ENCODE measurements at places on chromosomes 13 and 19. TPM values are rescaled to one million over a fixed set of nuclear protein-coding genes. Genes with fewer than 3 reads are reported as not detected.
A peak's percentile ranks its signal among the peaks of the same experiment; 100 is the strongest.

- H3K4me1 ChIP-seq: no peaks in the 10 kb centered on the region
- H3K36me3 ChIP-seq: no peaks in the 10 kb centered on the region
- no peak overlapping the region for H3K4me3 ChIP-seq
- no peaks in the 10 kb centered on the region for H3K27me3 ChIP-seq
- DNase-seq: no peak
Measured at GRCh38 chr13:109941951-109942350, 155.6 kb upstream of the IRS2 start.

GRCh38 chr19:57934820-57935665 lies at the start of gene ZNF418:
TSS of gene ZNF418 (minus strand) at chr19:57935402. CDS start at chr19:57933822, 1,580 bp downstream.
- H3K4me3 ChIP-seq: peak within 1 kb of the TSS; percentile 83
- H3K27ac ChIP-seq: peak within 1 kb of the TSS; percentile 89
- peak; percentile 70 for DNase-seq
- H3K4me1 ChIP-seq: peaks cover 6% of the 10 kb centered on the region

TPRX1 gene
- not detected for total RNA-seq

DNA sequence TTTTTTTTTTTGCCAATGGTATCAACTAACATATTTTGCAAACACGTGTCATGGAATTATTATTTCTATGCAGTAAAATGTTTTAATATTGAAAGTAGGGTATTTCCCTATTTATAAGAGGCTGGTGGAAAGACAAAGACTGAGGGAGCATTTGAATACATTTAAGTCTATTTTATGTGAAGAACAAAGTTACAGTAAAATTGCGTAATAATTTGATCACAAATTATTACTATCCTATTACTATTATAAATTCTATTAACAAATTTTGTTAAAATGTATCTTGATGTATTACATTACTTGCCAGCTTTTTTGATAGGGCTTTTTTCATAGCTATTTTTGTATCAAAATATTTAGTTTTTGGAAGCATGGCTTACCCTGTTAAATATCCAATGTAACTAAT lies 58.4 kb downstream of the GPC5 start:
- no peak overlapping the region for H3K4me3 ChIP-seq
- H3K4me1 ChIP-seq: no peaks in the 10 kb centered on the region
- H3K27me3 ChIP-seq: peaks cover 4% of the 10 kb centered on the region
- no peak overlapping the region for H3K27ac ChIP-seq
- DNase-seq: no peak
- no peaks in the 10 kb centered on the region for H3K36me3 ChIP-seq

DZIP1 gene
- total RNA-seq: 0.54 TPM

ELSPBP1 gene
- not detected for total RNA-seq

- no peak overlapping the region for H3K4me3 ChIP-seq
- H3K27ac ChIP-seq: no peak overlapping the region
- H3K36me3 ChIP-seq: no peaks in the 10 kb centered on the region
- DNase-seq: no peak
- H3K4me1 ChIP-seq: no peaks in the 10 kb centered on the region
Measured at GRCh38 chr13:69324090-69324886, 783.3 kb upstream of the ATXN8OS start.

GRCh38 chr19:34273121-34273520 lies 18.8 kb downstream of the GARRE1 start:
- DNase-seq: no peak
- peaks cover 1% of the 10 kb centered on the region for H3K36me3 ChIP-seq
- H3K4me3 ChIP-seq: no peak overlapping the region
- H3K4me1 ChIP-seq: peaks cover 57% of the 10 kb centered on the region

SHANK1 gene
- total RNA-seq: 0.25 TPM

GRCh38 chr19:50414864-50415660 lies 3.7 kb upstream of the SPIB start:
- H3K36me3 ChIP-seq: peaks cover 22% of the 10 kb centered on the region
- H3K27me3 ChIP-seq: peaks cover 10% of the 10 kb centered on the region
- no peak overlapping the region for H3K4me3 ChIP-seq
